Fibroblast of skin of back (primary cell): ENCODE measurements at places on chromosomes 1 and 21.
A peak's percentile ranks its signal among the peaks of the same experiment; 100 is the strongest.

- no peak for DNase-seq
Observed at GRCh38 chr1:8745749-8746390, 71.6 kb downstream of the RERE start.

DNA sequence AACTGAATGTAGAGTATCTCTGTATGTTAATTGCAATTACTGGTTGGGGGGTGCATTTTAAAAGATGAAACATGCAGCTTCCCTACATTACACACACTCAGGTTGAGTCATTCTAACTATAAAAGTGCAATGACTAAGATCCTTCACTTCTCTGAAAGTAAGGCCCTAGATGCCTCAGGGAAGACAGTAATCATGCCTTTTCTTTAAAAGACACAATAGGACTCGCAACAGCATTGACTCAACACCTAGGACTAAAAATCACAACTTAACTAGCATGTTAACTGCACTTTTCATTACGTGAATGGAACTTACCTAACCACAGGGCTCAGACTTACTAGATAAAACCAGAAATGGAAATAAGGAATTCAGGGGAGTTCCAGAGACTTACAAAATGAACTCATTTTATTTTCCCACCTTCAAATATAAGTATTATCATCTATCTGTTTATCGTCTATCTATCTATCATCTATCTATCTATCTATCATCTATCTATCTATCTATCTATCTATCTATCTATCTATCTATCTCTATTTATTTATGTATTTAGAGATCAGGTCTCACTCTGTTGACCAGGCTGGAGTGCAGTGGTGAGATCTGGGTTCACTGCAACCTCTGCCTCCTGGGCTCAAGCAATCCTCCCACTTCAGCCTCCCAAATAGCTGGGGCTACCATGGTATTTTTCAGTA, 47.8 kb downstream of the CHML start:
- DNase-seq, result peak; percentile 68

DNA sequence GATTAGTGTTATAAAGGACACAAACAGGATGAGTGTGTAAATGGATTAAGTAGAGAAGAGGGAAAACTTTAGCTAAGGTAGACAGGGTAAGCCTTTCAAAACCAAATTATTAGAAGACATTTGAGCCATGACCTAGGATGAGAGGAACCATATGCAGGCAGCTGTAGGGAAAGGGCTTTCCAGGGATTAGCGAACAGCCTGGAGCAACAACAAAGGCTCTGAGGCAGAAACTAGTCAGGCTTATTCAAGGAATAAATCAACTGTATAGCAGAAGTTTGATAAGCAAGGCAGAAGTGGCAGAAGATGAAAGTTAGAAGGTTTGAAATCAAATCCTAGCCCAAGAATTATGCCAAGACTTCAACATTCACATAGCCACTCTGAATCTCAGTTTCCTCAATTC, 21.3 kb downstream of the AIDA start:
- DNase-seq, result no peak

DNA sequence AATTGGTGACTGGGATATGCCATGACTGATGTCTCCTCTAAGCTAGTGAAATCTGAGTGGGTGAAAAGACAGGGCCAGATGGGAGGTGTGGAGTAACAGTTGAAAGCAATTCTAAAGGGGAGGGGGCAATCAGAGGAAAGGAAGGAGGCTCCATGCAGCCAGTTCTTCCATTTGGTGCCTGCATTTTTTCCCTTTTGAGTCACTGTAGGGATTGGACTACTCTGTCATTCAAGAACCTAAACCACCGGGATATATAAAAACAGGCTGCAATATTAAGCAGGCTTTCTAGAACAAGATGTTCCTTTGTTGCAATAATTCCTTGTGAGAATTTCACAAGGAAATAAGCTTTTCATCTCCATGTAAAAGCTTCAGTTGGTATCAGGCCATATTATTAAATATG, 18.3 kb downstream of the CLIC6 start:
- no peak for DNase-seq
